ENCODE measurements at places on chromosomes 12 and 14. TPM values are rescaled to one million over a fixed set of nuclear protein-coding genes. Genes with fewer than 3 reads are reported as not detected.

The SAMD4A gene
- total RNA-seq, result 120 TPM

The PLEK2 gene
- 4.7 TPM for total RNA-seq

The LRP1-AS gene
- total RNA-seq, result not detected

The PRB2 gene
- not detected for total RNA-seq

The RDH5 gene
- 1.6 TPM for total RNA-seq
